ENCODE measurements at places on chromosomes 4 and X.

DNA sequence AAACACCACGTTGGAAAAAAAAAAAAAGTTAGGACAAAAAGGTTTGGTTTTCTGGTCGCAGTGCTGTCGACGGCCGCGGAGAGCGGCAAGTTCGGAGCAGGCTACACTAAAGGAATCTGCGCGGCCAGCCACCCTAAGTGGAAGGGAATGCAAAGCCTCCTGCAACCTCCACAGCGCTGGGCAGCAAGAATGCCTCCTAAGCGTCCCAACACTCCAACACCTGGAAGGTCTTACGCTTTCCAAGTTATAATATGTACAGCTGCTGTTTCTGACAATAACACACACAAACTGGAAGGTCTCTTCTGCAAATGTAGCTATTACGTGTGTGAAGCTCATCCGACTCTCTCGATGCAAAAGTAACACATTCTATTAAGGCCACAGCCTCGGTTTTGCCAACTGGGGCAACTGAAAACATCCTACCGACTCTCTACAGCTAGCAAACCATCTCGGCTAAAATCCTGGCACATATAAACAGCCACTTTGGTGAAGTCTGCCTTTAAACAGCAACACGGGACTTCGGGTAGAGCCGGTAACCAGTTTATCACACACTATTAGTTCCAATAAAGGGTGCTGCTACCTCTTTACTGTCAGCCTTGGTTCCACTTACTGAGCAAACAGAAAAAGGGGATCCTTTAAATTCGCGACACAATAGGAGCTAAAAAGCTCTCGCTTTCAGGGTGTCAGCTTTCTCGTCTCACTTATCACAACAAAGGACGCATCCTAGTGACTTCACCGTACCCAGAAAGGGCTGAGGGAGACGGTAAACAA, 895 bp downstream of the SMIM14 start:
- peak; percentile 70 for DNase-seq

DNA sequence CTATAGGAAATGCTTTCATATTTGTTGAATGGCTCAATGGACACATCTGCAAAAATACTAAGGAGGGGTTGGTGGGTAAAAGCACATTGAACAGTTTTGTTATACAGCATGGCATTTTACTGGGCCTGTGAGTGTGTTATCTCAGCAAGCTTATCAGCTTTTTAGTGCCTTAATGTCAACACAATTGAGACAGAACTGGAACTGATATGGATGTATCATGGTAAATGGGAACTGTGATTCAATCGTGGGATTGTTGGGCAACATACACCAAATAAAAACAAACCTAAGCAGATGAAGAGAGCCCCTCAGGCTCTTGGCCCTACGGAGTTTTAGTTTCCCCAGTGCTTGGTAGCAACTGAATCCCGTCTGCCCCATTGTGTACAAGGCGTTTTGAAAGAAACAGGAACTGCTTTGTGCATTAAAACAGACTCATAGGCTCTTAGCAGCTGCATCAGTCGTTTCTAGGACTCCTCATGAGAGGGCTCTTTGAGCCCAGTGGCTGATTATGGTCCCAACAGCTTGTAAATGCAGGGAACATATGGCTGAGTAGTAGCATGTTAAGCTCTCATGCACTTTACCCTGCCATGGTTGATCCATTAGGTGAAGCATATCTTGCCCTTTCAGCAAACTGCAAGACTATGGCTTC, 7.3 kb downstream of the GPR119 start:
- DNase-seq = no peak

GRCh38 chr4:76192236-76192635, 21.4 kb downstream of the SCARB2 start:
- peak; percentile 29 for DNase-seq

DNA sequence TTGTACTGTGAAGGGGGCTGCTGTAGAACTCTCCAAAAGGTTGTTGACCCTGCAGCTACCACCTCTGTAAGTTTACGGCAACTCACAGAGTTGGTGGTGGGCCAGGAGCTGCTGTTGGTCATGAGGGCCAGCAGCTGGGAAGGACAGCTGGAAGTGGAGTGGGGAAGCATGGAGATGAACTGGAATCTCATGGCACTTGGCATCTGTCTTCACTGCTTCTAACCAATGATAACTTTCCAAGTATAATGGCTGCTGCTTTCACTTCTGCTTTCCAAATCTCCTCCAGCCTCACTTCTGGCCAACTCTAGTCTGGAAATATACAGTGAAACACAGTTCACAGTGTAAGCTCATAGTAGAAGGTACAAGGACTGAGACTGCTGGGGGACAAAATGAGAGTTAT, 126.5 kb upstream of the INTU start:
- DNase-seq = no peak

DNA sequence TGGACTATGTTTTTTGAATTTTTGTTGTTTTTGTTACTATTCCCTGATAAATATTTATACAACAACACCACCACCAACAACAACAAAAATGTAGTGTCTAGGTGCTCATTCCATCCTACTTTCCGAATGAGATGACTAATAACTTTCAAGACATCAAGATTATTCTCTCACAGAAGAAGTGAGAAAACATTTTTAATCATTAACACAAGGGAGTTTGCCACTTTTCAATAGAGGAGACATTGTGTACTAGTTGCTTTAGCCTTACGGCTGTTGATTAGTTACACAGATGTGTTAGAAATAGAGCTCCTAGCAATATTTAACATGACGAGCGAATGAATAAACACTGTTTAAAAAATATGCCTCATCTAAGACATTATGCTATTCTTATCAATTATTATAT, 898.8 kb downstream of the C4orf33 start:
- DNase-seq = no peak

- DNase-seq = no peak
Measured at GRCh38 chr4:6107114-6107791, 89.0 kb upstream of the C4orf50 start.

DNA sequence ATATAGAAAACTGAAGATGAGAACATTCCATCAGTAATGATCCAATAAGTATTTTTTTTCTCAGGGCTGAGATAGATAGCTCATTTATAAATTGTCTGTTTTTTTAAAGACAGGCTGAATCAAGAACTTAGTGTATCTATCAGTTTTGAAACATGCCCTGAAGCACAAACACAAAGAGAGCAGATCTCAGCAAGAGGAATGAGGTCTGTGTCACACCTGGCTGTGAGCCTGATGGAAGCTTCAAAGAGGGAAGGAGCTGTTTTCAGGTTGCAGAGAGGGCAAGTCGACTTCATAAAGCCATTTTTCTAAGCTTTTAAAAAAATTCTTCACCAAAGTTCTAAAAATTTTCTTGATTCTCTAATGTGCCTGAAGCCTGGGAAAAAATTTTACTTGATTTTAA, 434.9 kb downstream of the PDGFC start:
- peak; percentile 26 for DNase-seq

DNA sequence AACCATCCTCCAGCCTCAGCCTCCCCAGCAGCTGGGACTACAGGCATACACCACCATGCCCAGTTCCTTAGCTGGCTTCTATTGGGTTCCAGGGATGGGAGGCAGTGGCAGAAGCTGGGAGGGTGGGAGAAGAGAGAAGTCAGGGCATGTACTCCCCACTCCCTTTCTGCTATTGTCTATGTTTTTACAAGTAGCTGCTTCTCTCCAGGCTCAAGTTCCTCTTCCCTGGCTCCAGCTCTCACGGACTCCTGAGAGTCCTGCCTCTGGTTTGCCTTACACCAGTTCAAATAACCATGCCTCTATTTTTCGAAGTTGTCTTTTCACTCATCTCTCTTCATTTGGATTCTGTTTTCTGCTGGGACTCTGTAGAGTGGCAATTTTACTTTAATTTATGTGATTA, 2.9 kb downstream of the TBC1D9 start:
- DNase-seq = no peak

DNA sequence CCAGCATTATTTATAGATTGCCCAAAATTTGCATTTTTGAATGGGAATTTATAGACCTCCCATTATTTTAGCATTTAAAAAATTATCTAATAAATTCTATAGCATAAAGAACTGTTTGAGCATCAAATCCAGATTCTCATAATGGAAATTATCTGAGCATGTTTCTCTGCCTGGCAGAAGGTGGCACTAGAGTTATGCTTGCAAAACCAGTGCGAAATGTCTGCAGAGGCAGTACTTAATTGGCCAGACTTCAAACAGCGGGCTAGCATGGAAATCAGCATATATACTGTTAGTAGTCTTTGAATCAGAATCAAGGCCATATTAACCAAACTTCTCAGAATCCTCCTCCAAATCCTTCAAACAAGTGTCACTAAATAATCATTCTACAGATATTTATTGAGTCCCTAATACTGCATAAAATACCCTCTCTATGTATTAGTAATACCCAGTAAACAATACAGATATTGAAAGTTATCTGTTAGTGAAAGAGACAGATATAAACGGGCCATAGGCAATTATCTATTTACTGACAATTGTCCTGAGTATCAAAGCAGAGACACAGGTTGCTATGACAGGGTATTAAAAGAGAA, 78.7 kb upstream of the DCLK2 start:
- DNase-seq = peak; percentile 85

DNA sequence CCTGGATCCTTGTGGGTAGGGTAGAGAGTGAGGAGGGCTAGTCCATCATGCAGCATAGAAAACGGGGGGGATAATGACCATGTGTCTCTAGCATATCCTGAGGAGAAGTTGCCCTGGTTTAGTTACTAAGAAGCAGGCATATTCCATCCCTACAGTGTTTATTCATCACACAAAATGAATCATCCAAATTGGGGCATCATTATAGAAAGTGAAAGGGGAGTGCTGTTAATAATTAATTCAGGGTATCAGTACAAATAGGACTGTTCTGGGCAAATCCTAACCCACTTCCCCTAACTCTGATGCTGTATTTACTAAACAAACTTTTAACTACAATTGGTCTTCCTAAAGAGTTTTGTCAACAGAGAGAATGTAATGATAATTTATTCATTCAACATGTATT, 281.1 kb upstream of the ARX start:
- DNase-seq = no peak

DNA sequence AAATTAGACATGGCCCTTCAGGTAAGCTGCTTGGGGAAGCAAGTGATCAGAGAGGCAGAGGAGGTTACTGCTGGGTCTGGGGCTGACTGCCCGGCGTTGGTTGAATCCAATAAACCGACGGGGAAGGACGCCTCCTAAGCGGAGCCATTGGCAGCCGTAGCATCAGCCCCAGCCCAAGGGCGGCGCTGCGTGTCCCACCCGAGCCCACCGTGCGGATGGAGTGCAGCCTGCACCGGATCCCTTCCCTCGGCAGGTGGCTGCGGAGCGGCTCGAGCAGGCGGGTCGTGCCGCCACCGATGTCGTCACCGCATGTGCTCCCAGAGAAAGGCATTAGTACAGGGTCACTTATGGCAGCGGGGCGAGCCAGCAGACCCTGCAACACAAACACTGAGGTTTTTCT, 82.1 kb downstream of the ALPK1 start:
- no peak for DNase-seq

- DNase-seq = no peak
Measured at GRCh38 chr4:184150102-184150839, 67.4 kb downstream of the ENPP6 start.

DNA sequence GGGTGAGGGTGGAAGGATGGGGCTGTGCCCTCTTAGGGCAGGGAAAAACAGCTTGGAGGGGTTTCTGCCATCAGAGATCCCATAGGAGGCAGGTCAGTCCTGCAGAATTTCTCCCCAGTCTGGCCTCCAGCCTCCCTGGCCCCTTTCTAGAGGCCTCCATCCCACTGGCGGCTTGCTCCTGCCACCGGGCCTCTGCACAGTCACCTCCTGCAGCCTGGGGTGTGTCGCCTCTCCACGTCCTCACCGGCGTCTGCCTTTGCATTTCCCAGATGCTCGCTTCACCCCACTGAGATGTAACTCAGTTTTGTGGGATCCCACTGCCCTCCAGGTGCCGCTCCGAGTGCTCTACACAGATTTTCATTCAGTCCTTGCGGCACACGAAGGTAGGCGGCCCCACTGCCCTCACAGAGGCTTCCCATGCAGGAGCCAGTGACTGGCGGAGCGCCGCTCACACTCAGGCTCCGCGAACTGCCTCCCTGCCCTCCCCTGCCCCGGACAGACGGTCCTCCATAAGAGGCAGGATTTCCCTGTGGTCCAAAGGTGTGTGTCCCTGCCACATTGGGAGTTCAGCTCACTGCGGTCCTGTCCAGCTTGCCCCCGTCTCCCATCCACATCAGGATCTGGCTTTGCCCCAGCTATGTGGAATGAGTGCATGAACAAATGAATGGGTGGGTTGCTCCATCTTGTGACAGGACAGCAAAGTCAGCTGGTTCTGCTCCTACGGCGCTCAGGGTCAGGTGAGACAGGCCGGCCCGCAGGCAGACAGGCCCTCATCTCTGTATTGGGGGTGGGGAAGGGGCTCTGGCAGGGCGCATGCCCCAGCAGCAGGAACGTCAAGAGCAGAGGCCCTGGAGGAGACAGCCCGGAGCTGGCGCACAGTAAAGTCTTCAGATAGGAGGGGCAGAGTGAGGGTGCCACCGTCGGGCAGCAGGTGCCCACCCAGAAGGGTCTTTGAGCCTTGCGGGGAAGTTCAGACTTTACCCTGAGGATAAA, 2.7 kb upstream of the TMEM271 start:
- no peak for DNase-seq

GRCh38 chrX:114798907-114799306, 215.0 kb downstream of the HTR2C start:
- peak; percentile 34 for DNase-seq

- DNase-seq = peak; percentile 55
Measured at GRCh38 chr4:67460574-67460973, 84.7 kb downstream of the CENPC start.

GRCh38 chrX:135009057-135009610, 13.2 kb downstream of the RTL8B start:
- no peak for DNase-seq

DNA sequence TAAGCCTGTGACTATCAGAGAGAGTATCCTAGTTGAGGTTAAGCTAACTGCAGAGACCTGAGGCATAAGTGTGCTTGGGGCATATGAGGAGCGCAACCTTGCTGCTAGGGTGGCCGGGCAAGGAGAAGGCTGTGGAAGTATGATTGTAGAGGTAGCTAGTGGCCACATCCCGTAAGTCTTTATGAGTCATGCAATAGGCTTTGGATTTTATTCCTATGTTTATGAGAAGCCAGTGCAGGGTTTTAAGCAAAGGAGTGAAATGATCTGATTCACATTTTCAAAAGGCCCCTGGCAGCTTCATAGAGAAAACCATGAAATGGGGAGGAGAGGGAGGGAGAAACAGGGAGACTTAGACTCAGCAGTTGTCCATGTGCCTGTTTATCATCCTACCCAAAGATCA, 92.1 kb upstream of the WDFY3 start:
- DNase-seq = no peak

DNA sequence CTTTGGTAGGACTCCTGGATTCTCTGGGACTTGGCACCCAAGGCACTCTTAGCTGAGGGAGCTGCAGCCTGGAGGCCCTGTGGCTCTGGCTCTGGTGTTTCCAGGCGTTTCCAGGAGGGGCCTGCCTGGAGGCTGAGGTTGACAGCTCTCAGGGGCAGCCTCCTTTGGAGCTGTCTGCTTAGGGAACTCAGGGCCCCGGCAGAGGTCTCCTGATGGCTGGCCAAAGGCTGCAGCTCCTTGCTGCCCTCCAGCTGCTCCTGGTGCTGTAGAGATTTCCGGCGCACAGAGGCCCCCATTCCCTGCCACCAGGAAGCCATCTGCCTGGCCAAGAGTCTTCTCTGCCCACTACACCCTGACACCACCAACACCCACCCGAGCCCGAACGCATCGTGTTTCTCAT, 25.3 kb upstream of the ARHGEF38 start:
- DNase-seq = no peak

Measured in AG10803 (cell line).